ENCODE measurements at places on chromosomes 3 and 15. TPM values are rescaled to one million over a fixed set of nuclear protein-coding genes. Genes with fewer than 3 reads are reported as not detected.

The SKOR1 gene
- 0.10 TPM for total RNA-seq

The CRYGS gene
- total RNA-seq: 0.99 TPM

The SMARCC1 gene
- total RNA-seq: 58.6 TPM

The NEK10 gene
- total RNA-seq: 5.0 TPM

GRCh38 chr3:49591615-49592014 lies 37.3 kb downstream of the BSN start:
- no peak for DNase-seq

- no peak for DNase-seq
These were observed 5.6 kb downstream of the PDCD6IP start for GRCh38 chr3:33803894-33804526.

GRCh38 chr3:34175636-34176176 lies 377.3 kb downstream of the PDCD6IP start:
- DNase-seq: no peak
